ENCODE measurements at places on chromosomes 2 and 18.

GRCh38 chr2:20483194-20483895 lies 36.5 kb downstream of the RHOB start:
- no peak for DNase-seq

DNA sequence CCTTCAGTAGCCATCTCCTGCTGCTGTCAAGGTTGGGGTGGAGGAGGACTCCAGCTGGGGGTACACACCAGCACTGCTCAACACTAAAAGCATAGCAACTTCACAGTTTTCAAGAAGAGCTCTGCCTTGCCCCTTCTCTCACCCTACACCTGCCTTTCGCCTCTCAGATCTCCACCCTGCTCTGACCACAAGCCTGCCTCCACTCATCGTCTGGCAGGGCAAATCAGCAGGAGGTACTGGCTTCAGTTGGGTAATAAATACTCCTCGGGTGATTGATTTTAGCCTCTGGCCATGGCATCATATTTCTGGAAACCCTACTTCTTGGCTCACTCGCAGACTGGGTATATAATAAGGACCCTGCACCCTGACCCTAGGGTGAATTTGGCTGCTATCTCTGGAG lies 3.1 kb upstream of the PRKAG3 start:
- no peak for DNase-seq

DNA sequence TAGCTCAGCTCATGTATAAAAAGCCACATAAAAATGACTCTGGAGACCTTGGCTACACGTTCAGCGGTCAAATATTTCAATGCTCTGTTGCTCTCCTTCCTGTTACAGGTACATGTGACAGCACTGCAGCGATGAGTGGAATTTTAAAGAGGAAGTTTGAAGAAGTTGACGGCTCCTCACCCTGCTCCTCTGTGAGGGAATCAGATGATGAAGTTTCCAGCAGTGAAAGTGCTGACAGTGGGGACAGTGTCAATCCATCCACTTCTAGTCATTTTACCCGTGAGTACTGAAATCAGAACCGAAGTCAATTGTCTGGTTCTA lies 125.4 kb downstream of the CSRNP3 start:
- no peak for DNase-seq

GRCh38 chr2:232287316-232287715 lies 91.2 kb upstream of the ALPP start:
- DNase-seq: no peak

GRCh38 chr2:85735691-85736090 lies 18.1 kb upstream of the ATOH8 start:
- DNase-seq: no peak

Measured in cortex of kidney (tissue), 1 donor.